ENCODE measurements at places on chromosomes 13 and 19. TPM values are rescaled to one million over a fixed set of nuclear protein-coding genes. Genes with fewer than 3 reads are reported as not detected.

Gene CLDND2
- total RNA-seq, result 1.6 TPM

Gene SLC25A23
- total RNA-seq, result 10.5 TPM

Gene CYP2A7
- total RNA-seq, result 0.17 TPM

Gene NUCB1
- 69.6 TPM for total RNA-seq

Gene SIGLEC8
- not detected for total RNA-seq

Gene PLEKHF1
- total RNA-seq, result 1.1 TPM

Gene LRRC63
- not detected for total RNA-seq

Gene CEACAM7
- total RNA-seq, result not detected

Gene PTGIR
- total RNA-seq, result 0.51 TPM

Gene TRPC4
- 1.4 TPM for total RNA-seq

Gene ZNF823
- total RNA-seq, result 9.9 TPM

Gene PSG5
- total RNA-seq, result not detected

Gene PEAK3
- 0.15 TPM for total RNA-seq

Gene SLC8A2
- 4.0 TPM for total RNA-seq

Gene ZNF284
- 2.7 TPM for total RNA-seq

Gene ZNF850
- total RNA-seq, result 1.5 TPM

All from motor neuron (in vitro differentiated cells).